Stimulated activated CD4-positive, alpha-beta T cell treated with anti-CD3 and anti-CD28 coated beads, Interleukin-4, amount 100 ng/mL, for 48 hours (primary cell): ENCODE measurements at places on chromosomes 1 and 21.

DNA sequence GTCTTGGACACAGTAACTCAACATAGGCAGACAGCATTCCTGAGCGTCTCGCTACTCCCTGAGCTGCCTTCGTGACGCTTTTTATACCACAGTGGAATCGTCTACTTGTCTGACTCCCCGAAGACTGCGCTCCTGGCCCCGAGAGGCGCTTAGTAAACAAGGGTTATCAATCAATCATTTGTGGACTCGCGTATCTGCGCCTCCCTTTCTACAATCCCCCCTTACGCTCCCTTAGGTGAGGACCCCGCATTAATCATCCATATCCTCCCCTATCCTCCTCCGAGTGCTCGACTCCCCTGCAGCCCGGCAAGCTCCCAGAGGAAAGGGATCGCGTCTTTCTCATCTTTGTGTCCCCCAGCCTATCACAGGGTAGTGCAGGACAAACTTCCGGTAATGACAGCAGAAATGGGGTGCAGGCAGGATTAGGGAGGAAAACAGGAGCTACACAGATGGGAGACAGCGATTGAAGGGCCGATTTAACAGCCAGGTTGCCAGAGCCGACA is 522 bp downstream of the TMEM59 start:
- peak; percentile 12 for DNase-seq

- no peak for DNase-seq
Observed at GRCh38 chr21:32064281-32064910, 191.6 kb downstream of the HUNK start.

GRCh38 chr1:203600782-203601513 is 25.7 kb upstream of the ATP2B4 start:
- DNase-seq: no peak

DNA sequence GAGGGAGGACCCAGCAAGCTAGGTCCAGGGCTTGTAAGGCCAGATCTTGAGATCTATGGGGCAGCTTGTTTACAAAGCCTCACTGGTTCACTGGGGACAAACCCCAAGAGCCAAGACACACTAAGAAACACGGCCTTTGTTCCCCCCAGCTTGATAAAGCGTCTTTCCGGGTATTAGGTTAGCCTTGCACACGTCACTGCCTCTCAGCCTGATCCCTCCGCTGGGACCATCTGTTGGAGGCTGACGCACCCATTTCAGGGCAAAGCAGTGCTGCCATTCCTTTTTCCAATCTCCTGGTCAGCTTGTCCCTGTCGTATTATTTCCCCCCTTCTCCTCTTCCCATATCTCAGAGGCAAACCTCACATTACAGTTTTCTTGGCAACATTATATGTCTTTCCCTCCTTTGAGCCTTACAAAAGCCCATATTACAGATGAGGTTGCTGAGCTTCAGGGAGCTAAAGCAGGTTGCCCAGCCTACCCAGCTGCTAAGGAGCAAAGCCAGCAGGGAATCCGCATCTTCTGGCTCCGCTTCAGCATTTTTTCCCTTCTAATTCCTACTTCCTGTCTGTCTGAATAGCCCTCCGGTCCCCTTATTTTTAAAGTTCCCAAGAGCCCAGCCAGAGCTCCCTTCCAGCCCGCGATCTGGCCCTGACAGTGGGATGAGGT is 4.1 kb downstream of the HEYL start:
- DNase-seq: no peak

GRCh38 chr1:235127732-235128455 is 743 bp downstream of the TOMM20 start:
- DNase-seq: no peak

- no peak for DNase-seq
Observed at GRCh38 chr1:69167876-69168275, 399.8 kb upstream of the LRRC7 start.

DNA sequence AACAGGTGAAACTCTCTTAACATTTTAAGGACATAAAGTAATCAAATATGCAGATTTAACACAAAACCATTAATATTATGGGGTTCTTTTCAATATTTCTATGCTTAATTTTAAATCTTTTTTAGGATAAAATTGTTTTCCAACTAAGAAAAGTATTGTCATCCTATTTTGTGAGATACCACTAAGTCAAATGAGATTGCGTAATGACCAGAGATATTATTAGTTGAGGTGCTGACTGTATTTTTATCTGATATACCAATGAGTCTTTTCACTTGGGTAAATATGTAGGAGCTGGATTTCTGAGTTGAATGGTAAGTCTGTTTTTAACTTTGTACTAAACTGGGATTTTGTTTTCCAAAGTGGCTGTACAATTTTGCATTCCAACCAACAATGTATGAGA is 25.4 kb downstream of the LEPR start:
- no peak for DNase-seq

DNA sequence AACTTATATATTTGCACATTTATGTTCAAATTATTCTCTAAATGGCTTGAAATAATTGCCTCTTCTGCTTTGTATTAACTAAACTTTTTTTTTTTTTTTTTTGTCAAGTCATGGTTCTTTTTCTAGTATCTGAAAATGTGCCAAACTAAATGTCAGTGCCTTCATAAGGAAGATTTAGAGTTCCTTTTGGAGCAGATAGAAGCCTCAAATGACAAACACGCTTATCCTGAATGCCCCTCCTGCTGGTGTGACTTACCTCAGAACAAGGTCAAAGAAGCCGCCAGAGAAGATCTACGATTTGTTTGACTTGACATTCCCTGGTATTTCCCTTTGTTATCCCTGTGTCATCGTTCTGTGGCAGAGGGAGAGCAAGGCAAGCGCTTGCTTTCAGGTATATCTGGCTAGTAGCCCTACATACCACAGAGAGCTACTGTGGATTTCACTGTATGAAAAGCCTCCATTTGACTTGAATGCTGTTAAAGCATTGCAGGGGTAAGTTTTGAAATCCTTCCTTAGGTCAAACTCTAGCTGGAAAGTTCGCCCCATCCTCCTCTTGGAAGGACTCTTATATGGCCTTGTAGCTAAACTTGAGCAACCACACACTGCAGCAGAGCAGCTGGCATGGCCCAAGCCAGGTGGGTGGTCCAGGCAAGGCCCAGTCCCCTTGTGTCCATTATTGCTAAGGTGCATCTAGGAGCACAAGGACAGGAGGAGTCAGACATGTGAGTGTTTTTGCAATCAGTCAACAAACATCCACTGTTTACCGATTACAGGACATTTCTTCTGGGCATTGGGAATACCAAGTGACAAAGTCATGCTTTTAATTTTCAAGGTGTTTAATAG is 285.4 kb upstream of the USP25 start:
- no peak for DNase-seq

DNA sequence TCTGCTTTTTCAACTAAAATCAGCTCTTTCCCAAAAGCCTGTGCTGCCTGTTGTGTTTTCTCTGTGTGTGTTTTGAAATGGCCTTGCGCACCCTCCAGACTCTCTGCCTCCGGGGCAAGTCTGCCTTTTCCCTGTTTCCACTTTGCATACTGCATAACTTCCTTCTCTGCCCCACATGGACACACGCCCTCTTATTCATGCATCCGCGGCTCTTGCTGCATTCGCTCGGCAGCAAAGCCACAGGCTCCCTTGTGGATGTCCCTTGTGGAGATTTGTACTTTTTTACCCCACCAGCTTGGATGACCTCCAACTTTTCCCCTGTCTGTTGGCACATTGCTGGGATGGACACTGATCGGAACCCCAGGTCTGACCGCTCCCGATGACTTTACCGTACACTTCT is 147.6 kb downstream of the ADSS2 start:
- DNase-seq: no peak

DNA sequence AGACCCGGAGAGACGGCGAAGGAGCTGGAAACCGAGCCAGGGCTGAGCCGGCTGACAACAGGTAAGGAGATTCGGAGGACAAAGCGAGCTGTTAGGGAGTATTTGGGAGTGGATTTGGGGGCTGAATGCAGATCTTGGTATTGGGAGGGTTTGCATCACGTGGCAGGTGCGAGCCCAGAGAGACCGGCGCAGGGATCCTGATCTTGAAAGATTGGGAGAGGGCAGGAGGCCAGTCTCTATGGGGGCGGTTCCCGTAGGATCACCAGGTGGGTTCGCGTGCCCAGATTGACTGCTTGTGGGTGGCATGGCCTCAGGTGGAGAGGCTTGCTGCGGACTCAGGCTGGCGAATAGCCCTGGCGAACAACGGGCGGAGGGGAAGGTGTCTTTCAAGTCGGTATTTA is 204 bp downstream of the CIART start:
- DNase-seq: no peak

- no peak for DNase-seq
Observed at GRCh38 chr1:167820684-167821355, 93.1 kb downstream of the ADCY10 start.

GRCh38 chr1:26580116-26580515 is 50.6 kb downstream of the RPS6KA1 start:
- no peak for DNase-seq

- no peak for DNase-seq
Observed at GRCh38 chr1:117566556-117566955, 39.3 kb upstream of the TENT5C start.

GRCh38 chr1:35177237-35177786 is 15.6 kb downstream of the SFPQ start:
- DNase-seq: no peak

DNA sequence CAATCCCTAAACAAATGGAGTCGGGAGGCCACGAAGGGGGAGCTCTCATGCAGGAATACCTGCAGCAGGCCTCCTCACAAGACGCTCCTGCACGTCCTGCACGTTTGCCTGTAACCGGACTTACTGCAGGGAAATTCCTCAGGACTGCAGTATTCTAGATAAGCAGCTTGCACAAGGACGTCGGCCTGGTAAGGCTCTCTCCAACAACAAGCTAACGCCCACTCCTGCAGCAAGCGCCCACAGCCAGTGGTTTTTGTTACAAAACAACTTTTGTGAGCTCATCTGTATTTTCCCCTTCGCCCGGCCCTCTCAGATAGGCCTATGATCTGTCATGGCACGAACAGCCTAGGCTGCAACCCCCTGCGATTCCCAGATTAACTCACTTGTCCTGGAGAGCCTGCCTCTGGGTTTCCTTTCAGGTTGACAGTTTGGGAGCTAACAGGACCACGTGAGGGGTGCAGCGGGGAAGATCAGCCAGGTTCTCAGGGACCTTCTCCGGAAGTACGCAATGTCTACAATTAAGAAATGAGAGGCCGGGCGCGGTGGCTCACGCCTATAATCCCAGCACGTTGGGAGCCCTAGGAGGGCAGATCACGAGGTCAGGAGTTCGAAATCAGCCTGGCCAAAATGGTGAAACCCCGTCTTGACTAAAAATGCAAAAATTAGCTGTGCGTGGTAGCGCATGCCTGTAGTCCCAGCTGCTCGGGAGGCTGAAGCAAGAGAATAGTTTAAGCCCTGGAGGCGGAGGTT is 921 bp upstream of the MIB2 start:
- no peak for DNase-seq

DNA sequence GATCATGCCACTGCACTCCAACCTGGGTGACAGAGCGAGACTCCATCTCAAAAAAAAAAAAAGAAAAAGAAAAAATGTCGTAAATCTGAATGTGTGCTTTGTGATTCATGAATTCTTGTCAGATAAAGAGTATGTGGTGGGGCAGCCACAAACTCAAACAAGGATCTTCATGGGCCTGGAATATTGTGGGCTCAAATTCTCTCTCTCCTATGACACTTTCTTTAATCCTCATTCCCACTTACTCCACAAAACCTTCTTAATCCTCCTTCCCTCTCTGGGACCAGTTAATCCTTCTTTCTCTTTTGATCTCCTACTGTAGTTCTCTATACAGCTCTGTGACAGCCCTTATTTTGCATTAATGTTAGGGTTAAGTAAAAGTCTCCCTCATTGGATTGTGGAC is 112.3 kb downstream of the AK5 start:
- DNase-seq: no peak

- DNase-seq: no peak
Observed at GRCh38 chr1:204136814-204137213, 15.0 kb downstream of the ETNK2 start.

DNA sequence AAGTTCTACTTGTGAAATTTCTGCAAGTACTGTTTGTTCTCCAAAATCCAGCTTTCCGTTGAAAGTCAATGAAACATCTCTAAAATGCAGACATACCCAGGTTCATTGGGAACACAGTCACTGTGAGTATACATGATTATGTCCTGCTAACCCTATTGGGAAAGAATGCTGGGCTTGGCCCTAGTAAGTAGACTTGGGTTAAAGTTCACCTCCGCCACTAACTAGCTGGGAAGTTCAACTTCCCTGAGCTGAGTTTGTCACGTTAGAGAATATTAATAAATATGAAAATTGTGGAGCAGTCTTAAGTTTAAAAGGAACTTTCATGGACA is 10.5 kb upstream of the PGD start:
- no peak for DNase-seq

DNA sequence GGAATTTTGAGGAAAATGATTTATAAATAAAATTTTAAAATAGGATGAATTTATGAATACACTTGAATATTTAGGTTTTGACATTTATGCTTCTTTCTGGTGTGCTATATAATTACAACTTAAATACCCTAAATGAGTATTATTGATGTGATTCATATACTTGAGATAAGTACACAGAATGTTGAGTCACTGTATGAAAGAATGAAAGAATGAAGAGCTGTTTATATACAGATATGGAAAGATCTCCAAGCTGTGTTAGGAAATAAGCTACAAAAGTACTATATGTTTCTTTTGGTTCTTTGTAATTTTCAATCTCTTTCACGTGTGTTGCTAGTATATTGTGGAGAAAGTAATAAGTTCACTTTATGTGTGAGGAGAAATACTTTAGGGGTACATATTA is 147.2 kb downstream of the RASAL2 start:
- no peak for DNase-seq

DNA sequence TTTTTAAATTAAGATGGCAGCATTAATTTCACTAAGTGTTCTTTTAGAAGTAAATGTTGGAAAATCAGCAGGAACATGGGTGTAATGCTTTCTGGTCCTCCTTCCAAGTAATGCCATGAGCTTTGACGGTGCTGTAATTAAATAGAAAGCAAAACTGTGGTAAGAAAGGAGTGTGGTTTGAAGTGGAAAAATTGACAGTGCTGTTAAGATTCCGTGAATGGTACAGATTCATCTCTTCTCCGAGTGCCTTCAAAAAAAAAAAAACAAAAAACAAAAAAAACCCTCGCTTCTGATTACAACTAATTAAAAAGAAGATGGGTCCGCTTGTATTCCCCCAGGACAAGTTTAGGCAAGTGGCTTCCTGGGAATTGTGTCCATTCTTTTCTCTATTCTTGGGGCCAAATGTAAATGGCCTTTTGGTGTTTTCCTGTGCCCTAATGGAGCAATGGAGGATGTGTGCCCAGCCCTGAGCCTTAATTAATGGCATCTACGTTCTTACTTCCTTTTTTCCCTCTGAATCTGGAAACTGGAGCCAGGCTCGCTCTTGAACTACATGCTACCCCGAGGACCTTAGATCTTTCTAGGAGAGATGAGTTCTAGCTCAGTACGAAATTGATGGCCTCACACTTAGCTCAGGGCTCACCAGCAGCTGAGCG is 5.1 kb downstream of the LMO4 start:
- DNase-seq: no peak

GRCh38 chr21:24844671-24845070 is 762.6 kb downstream of the MRPL39 start:
- DNase-seq: no peak
